ENCODE measurements at places on chromosomes 2 and 18.

DNA sequence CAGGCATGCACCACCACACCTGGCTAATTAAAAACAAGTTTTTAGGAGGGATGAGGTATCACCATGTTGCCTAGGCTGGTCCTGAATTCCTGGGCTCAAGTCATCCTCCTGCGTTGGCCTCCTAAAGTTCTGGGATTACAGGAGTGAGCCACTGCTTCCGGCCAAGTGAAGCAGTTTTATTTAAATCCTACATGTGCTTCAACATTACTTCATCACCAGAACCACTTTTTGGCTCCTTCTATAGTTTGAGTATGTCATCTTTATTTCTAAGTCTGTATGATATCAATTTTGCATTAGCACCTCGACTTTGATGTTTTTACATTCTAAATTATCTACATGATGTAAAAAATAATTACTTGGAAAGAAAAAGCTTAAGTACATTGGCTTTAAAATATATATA is 144.3 kb downstream of the FMNL2 start:
- no peak for DNase-seq

- DNase-seq, result no peak
These were observed 29.0 kb downstream of the IMPA2 start for GRCh38 chr18:12010187-12010802.

GRCh38 chr2:128158176-128158575 is 67.2 kb downstream of the UGGT1 start:
- no peak for DNase-seq

DNA sequence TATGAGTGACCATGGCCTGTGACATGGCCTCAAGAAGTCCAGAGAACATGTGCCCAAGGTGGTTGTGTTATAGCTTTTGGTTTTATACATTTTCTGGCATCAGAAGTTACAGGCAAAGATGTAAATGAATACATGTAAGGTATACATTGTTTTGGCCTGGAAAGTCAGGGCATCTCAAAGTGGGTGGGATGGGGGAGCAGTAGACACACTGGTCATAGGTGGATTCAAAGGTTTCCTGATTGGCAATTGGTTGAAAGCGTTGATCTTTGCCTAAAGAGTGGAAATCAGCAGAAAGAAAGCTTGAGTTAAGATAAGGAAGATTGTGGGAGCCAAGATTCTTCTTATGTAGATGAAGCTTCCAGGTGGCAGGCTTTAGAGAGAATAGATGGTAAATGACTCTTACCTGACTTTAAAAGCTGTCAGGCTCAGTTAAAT is 62.1 kb upstream of the DYNAP start:
- DNase-seq, result no peak

GRCh38 chr2:226439337-226439736 is 360.3 kb downstream of the IRS1 start:
- no peak for DNase-seq

DNA sequence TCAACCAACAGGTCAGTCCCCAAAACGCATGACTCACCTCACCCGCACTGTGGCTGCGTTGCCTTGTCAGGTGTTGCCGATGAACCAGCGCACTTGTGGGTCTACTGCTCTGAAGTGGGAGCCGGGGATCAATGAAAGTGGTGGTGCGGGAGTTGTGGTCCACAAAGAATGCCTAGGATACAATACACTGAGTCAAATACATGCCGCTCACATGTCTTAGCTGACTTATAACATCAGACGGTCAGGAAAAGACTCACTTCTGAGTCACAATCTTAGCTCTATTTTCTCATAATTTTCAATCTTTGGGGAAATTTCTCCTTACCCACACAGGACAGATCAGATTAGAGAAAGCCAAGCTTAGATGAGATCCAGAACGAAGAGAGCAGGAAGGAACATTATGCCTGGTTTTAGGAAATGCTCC is 107.1 kb upstream of the STK17B start:
- DNase-seq, result no peak

GRCh38 chr18:55858661-55859515 is 270.9 kb upstream of the TCF4 start:
- no peak for DNase-seq

GRCh38 chr2:14194233-14194632 is 438.3 kb upstream of the LRATD1 start:
- no peak for DNase-seq

DNA sequence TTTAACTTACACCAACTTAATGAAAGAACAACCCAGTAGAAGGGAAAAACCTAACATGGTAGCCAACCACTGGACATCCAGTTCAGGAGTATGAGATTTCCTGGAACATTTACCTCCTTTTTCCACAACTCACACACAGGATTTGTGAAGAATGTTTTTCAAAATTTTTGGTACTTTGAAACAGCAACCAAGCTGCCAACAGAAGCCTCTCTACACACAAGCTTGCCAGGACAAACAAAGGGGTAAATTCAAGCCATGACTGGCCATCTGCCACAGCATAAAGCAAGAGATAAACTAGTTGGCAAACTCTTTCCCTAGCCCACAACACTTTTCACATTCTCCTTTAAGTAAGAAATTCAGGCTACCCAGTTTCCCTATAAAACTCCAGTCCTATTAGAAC is 21.4 kb downstream of the MGAT4A start:
- DNase-seq, result no peak

DNA sequence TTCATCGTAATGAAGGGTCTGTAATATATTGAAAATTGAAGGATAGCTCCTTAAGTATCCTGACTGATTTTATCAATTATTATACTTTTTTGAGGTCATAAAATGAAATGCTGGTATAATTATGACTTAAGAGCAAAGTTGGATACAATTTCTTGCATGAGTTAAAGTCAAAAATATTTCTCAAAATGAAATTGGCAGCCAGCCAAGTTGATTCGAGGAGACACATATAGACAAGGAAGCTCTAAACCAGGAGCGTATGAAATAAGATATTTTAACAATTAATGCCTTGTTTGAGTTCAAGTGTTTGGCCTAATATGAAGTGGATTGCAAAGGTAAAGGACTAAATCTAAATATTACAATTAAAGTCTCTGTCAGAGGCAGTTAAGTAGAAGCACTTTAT is 260.4 kb upstream of the DSEL start:
- no peak for DNase-seq
